ENCODE measurements at places on chromosomes 2 and 18.

- no peak for DNase-seq
Observed at GRCh38 chr2:134244587-134244986, 9.3 kb upstream of the MGAT5 start.

DNA sequence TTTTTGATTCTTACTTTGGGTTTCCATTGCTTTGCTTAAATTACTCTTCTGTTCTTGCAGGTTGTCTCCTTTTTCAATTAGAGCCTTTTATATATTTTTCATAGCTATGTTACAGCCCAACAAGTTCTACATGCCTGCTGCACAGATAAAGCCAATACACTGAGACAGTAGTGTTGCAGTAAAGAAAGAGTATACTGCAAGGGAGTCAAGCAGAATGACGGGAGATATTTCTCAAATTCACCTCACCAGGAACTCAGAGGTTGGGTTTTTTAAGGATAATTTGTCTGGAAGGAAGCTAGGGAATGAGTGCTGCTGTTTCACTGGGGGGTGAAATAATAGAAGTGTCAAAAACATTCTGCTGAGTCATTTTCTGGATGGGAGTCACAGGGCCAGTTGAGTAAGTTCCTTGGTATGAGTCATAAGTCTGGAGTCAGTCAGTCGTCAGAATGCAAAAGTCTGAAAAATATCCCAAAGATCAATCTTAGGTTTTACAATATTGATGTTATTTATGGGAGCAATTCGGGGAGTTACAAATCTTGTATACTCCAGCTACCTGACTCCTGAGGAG, 193.0 kb upstream of the RGPD4 start:
- DNase-seq: no peak

GRCh38 chr2:240981280-240981679, 17.1 kb upstream of the SNED1 start:
- no peak for DNase-seq

- DNase-seq: no peak
Observed at GRCh38 chr18:35717182-35717581, 135.6 kb downstream of the GALNT1 start.

- no peak for DNase-seq
Observed at GRCh38 chr18:4455113-4455811, at the start of gene DLGAP1. Gene DLGAP1 (minus strand): TSS chr18:4455307.

- no peak for DNase-seq
Observed at GRCh38 chr2:42874949-42875801, 82.8 kb upstream of the HAAO start.

DNA sequence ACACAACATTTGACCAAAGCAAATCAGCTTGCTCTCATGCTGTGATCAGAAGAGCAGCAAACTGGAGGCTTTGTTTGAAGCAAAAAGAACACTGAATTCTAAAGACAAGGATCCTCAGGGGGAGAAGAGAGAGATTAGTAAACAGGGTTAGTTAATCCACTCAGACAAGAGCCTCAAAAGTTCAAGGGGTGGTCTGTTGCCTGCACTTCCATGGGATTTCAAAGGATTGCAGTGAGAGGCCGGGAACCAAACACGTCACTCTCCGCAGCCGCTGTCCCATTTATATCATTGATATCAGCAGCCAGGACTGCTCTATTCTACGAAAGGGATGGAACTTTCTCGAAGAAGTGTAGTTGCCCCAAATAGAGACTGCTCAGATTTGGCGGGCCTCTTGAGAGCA, 97.8 kb upstream of the SP3 start:
- no peak for DNase-seq
